ENCODE measurements at places on chromosomes 11 and 22.

GRCh38 chr22:22952531-22953280 is 65.1 kb downstream of the IGLL5 start:
- no peak for DNase-seq

DNA sequence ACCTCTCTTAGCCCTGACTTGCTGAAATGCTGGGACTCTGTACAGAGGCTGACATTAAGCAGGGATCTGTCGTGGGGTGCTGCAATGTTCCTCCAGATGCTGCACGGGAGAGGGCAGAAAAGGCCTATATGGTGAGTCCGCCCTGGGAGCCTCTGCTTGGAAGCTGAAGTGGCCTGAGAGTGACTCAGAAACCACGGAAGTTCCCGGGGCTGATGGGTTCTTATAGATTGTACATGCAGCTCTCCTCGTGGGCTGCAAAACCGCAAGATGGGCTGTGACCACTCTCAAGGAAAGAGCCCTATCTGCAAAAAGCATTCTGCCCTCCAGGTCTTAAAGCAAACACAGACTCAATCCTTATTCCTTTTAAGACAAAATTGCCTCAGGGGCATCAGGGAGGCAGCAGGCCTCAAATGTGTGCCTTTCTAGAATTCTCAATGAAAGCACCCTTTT is 5.8 kb upstream of the SLC43A3 start:
- no peak for DNase-seq

- no peak for DNase-seq
These were observed 40.2 kb downstream of the ZNF195 start for GRCh38 chr11:3338569-3339339.

DNA sequence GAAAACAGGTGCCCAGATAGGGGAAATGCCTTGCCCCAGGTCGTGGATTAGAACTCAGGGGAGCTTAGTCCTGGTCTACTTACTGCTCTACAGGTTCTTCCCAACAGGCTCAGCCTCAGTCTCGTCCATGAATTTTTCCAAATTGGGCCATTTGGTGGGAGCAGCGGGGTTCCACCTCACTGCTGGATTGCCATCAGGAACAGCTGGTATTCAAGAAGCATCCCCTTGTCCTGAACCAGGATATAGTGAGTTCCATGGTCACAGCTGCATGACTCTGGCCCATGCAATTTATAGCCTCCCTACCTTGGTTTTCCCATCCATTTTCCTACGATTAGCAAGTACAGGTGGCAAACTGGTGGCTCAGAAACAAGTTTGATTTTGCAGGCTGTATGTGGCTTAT is 6.6 kb upstream of the UBE2L6 start:
- DNase-seq, result no peak

- no peak for DNase-seq
These were observed 93.6 kb downstream of the NELL1 start for GRCh38 chr11:20762980-20763379.

GRCh38 chr22:37065961-37066360 is 14.4 kb downstream of the KCTD17 start:
- no peak for DNase-seq

DNA sequence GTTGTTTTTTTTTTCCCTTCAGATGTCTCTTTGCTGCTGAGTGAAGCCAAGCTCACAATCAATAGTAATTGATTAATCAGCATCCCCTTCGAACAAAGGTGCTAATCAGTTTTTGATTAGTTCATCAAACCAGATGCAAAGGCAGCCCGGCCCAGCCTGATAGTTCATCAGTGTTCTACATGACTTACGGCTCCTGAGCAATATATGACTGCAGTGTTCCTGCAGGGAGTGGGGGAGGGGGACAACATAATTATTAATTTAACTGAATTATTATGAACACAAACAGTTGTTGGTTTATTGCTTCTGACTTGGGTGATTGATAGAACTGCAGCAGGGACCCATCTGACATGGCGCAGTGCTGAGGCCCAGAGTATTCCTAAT is 315.3 kb downstream of the CADM1 start:
- DNase-seq, result no peak

GRCh38 chr11:28274216-28274615 is 166.0 kb downstream of the METTL15 start:
- no peak for DNase-seq

All from right lobe of liver (tissue), 6 donors.